ENCODE measurements at places on chromosomes 2 and 18.

DNA sequence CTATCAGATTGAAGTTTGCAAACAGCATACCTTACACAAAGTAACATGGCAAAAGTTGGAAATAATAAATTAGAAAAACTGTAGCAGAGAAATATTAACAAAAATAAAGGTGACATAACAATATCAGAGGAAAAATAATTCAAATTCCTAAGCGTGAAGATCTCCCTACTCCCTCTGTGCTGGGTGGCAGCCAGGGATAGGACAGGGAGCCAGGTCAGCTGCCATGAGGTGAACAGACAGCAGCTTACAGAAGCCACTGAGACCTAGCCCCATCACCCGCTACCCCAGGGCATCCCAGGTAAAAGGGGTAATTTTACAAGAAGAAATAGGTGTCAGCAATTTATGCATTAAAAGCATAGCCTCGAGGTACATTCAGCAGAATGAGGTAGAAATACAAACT is 423.8 kb upstream of the HS6ST1 start:
- DNase-seq, result no peak

GRCh38 chr2:197304556-197305011 is 6.0 kb downstream of the ANKRD44 start:
- no peak for DNase-seq

DNA sequence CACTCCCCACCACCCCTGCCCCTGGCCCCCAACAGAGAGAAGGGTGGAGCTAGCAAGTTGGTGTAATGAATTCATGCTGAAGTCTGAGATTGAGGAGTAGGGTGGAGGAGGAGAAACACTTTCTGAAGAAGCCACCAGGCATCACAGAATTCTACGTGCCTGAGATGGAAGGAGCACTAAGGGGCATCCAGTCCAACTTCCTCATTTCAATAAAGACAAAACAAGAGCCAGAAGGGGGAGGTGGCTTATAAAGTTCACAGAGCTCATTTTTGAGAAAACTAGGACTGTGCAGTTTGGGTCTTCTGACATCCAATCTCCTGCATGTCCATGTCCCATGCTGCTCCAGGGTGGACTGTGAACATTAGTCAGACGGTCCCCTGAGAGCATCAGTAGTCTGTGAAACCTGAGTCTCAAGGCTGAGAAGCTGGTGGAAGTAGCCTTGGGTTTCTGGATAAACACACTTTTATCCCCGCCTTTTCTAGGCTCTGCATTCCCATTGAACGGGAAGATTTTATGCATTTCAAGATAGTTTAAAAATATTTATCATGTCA is 77.7 kb downstream of the TRIM43 start:
- DNase-seq, result no peak

GRCh38 chr18:32674491-32674890 is 98.3 kb downstream of the KLHL14 start:
- DNase-seq, result no peak
